ENCODE measurements at places on chromosomes 6 and 20.

- no peak for DNase-seq
These were observed 7.5 kb upstream of the LY86 start for GRCh38 chr6:6581054-6581453.

GRCh38 chr6:90121982-90122381 is 174.7 kb downstream of the BACH2 start:
- no peak for DNase-seq

GRCh38 chr20:19888269-19888671 is 128.9 kb upstream of the NAA20 start:
- peak; percentile 78 for DNase-seq

DNA sequence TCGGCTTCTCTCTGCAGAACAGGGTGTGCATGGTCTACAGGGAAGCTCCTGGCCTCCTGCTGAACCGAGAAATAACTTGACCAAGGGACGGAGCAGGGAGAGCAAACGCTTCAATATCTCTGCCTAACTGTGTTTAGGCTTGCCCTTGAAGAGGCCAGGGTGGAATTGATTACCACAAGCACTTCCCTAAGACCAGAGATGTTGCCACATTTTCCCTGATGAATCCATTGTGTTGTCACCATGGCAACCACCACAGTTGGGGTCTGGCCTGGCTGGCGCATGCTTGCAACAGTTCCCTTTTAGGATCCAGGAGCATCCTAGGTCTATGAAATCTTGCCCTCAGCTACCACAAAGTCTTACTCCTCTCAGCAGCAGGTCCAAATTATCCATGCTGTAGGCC is 213.5 kb upstream of the SULF2 start:
- no peak for DNase-seq

GRCh38 chr6:71333697-71334096 is 45.1 kb downstream of the OGFRL1 start:
- no peak for DNase-seq

DNA sequence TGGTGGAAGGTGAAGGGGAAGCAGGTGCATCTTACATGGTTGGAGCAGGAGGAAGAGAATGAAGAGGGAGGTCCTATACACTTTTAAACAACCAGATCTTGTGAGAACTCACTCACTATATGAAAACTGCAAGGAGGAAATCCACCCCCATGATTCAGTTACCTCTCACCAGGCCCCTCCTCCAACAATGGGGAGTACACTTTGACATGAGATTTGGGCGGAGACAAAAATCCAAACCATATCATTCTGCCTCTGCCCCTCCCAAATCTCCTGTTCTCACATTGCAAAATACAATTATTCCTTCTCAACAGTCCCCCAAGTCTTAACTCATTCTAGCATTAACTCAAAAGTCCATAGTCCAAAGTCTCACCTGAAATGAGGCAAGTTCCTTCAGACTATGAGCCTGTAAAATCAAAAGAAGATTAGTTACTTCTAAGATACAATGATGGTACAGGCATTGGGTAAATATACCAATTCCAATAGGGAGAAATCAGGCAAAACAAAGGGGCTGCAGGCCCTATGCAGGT is 60.5 kb downstream of the EDN1 start:
- no peak for DNase-seq

DNA sequence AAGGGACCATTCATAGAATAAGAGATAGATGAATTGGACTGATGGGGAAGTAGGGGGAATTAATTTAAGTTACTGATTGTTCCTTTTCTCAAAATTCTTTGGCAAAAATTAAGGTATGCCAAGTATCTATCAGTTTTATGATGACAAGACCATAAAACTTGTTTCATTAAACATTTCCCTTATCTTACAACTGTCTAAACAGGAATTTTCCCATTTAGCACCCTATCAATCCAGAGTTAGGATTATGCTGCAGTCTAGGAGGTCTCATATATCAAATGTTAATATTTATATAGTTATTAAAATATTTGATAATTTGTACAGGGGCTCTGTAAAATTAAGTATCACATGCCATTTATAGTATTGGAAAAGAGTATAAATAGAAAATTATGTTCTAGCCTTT is 51.5 kb upstream of the ARID1B start:
- no peak for DNase-seq

GRCh38 chr6:137906020-137906472 is 39.0 kb downstream of the TNFAIP3 start:
- DNase-seq: no peak

- DNase-seq: peak; percentile 89
These were observed 61.4 kb downstream of the TXLNB start for GRCh38 chr6:139230391-139230840.

GRCh38 chr6:139528471-139528870 is 154.0 kb upstream of the CITED2 start:
- no peak for DNase-seq

GRCh38 chr6:98384334-98384733 is 450.0 kb upstream of the POU3F2 start:
- no peak for DNase-seq

GRCh38 chr6:20998748-20999448 is 464.6 kb downstream of the CDKAL1 start:
- DNase-seq: no peak

GRCh38 chr20:50695135-50695872 is 4.0 kb upstream of the RIPOR3 start:
- DNase-seq: no peak

GRCh38 chr6:147384737-147385710 is 123.5 kb upstream of the SAMD5 start:
- no peak for DNase-seq

DNA sequence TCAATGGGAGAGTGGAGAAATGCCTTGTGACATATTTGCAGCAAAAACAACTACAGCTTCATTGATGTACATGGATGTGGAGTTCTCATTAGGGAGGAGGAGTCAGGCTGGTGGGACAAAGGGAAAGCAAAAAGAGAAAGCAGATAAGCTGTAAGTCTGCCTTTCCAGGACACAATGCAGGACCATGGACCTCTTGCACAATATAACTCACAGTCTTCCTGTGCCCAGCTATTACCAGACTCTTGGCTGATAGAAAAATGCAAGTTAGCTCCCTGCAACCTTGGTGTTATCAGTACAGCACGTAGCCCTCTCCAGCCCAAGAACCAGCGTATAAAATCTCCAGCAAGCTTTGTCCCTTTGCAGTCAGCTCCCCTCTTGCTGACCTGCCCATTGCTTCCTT is 232.3 kb downstream of the NFATC2 start:
- no peak for DNase-seq

DNA sequence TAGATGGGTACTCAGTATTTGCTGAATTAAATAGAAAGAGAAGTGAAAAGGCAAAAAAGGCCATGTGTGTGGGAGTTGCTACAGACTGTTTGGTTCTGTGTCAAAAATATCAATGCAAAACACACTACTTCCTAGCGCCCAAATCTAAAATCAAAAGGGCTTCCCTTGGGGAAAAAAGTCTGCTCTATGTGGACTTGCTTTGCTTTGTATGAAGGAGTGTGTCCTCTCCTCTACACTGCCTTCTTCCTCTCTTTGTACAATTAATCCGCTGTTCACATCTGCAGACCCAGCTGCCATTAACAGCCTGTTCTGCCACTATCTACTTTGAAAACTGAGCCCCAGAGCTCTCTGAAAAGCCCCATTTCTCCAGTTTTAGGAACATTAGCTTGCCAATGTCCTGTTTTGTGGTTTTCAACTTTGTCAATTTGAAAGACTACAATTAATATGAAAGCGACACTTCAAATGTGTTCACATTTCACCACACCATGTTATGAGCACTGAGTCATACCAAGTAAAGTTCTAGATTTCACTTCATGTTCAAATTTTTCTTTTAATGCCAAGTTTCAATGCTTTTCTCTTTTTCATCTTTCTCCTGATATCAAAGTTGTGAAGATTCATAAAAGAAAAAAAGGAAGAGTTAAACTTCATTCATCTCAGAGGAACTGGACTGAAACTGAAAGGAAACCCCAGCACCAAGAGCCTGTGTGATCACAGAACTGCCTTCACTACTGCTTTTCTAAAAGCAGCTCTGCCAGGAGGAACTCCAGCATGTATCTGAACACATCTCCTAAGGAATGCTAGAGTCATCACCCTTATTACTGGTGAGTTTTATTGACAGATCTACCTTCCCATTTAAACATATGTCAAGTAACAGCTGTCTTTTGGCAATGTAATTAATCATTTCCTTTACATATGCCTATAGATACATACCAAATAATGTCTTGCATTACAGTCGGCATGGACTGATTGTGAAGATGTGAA is 102.6 kb downstream of the KIF13A start:
- no peak for DNase-seq

- DNase-seq: no peak
These were observed 60.9 kb downstream of the SULF2 start for GRCh38 chr20:47724396-47724795.

GRCh38 chr6:25327432-25327831 is 48.3 kb downstream of the CARMIL1 start:
- DNase-seq: no peak

DNA sequence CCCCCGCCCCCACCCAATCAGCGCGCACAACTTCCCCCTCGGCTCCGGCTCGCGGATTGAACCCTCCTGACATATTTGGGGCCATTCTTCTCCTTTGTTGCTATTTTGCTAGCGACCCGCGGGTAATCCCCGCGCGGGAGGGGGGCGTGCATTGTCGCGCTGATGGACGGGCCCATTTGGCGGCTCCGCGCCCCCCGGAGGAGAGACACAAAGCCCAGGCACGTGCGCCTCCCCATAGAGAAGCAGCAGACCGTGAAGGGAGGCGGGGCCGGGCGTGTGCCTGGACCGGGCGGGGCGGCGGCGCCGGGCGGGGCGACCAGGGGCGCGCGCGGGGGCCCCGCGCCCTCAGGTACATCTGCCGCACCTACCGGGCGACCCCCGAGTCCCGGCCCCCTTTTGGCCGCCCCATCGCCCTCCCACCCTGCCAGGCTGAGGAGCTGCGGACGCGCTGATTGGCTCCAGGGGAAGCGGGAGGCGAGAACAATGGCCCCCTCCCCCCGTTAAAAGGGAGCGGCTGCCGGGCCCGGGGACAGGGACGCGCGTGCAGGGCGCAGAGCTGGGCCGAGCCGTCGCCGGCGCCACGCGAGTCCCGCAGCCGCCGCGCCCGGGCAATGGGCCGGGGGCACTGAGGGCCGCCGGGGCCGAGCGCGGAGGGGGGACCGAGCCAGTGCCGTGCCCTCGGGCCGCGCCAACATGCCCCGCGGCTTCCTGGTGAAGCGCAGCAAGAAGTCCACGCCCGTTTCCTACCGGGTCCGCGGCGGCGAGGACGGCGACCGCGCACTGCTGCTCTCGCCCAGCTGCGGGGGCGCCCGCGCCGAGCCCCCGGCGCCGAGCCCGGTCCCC is at the start of gene INSM1:
TSS of gene INSM1 (plus strand) at position 530 of the 843 bp plus-strand sequence. CDS start at position 694, 164 bp downstream.
- peak; percentile 100 for DNase-seq

DNA sequence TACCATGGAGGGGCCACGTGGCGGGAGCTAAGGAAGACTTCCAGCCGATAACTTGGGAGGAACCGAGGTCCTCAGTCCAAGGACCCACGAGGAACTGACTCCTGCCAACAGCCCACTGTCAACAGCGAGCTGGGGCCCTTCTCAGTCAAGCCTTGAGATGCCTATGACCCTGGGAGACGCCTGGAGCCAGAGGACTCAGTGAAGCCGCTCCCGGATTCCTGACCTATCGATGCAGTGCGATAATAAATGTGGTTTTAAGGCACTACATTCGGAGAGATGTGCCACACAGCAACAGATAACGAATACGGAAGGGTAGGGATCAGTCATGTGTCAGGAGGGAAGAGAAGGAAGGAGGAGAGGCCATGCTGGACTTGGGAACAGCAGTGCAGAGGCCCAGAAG is 208.5 kb downstream of the NFATC2 start:
- no peak for DNase-seq

DNA sequence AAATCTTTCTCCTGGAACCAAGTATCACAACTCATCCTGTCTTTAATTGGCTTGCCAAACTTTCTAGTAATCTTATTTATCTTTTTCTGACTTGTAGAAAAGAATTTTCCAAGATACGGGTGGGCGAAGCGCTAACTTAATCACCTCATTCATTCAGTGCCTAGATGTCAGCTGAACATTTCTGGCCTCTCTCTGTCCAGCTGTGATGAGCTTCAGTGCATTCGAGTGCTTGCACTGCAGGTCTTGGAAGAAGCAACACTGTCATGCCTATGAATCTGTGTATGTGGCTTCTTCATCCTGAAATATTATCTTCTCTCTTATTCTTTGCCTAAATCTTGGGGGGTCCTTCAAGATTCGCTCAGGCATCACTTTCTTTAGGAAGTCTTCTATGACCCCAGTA is 16.3 kb upstream of the ENPP1 start:
- no peak for DNase-seq

DNA sequence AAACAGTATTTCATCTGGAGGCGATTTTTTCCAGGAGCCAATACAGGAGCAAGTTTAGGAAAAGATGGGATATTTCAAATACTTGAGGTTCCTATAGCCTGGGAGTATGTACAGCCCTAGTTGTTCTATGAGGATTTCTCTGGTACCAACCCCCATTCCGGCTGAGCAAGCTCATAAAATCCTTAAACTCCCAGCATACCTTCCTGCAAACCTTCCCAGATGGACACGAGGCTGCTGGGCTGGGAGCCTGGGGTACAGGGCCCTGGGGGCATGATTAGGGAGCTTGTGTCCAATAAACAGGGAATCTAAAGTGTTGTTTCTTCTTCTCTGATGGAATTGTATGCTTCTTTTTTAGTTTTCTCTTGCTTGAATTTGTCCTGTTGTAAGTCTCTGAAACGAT is 1.5 kb downstream of the PRRC2A start:
- DNase-seq: no peak

DNA sequence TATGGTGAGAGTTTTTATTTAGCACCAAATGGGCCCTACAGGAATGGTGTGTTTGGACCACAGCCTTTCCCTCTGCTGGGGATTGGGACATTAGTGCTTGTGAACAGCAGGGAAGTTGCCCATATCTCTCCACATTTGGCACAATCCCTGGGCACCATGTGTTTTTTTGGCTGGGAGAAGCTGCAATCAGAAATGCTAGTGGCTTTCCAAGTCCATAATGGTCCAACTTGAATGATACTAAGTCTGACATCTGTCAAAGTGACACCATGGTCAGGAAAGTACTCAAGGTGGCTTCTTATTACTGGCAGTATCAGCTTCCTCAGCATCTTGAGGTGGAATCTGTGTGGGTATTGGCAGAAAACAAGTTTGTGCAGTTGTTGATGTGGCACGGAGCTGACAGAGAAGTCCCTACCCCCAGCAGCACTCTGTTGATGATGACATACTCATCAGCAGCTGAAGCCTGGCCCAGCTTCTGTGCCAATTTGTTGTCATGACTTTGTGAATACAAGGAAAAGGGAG is 53.0 kb downstream of the SASH1 start:
- no peak for DNase-seq

DNA sequence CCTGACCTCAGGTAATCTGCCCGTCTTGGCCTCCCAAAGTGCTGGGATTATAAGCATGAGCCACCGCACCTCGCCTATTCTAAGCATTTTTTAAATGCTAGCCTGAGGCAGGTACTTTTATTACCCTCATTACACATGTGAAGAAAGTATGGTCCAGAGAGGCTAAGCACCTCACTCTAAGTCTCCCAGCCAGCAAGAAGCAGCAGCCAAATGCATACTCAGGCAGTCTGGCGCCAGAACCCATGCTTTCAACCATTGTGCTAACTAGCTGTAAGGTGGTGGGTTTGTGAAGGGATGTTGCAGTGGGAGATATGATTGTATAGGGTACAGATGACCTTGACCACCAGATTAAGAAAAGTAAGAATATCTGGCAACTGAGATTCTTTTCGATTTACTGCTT is 26.1 kb upstream of the RIPOR2 start:
- no peak for DNase-seq
